ENCODE measurements at places on chromosomes 3 and 15. TPM values are rescaled to one million over a fixed set of nuclear protein-coding genes. Genes with fewer than 3 reads are reported as not detected.
A peak's percentile ranks its signal among the peaks of the same experiment; 100 is the strongest.

DUOXA2 gene
- not detected for polyA plus RNA-seq

GRCh38 chr3:43525386-43525785 lies 96.4 kb downstream of the ANO10 start:
- no peak for DNase-seq

CFAP91 gene
- 35.7 TPM for polyA plus RNA-seq

GRCh38 chr3:140553591-140553990 lies 124.3 kb upstream of the TRIM42 start:
- no peak for DNase-seq

DNA sequence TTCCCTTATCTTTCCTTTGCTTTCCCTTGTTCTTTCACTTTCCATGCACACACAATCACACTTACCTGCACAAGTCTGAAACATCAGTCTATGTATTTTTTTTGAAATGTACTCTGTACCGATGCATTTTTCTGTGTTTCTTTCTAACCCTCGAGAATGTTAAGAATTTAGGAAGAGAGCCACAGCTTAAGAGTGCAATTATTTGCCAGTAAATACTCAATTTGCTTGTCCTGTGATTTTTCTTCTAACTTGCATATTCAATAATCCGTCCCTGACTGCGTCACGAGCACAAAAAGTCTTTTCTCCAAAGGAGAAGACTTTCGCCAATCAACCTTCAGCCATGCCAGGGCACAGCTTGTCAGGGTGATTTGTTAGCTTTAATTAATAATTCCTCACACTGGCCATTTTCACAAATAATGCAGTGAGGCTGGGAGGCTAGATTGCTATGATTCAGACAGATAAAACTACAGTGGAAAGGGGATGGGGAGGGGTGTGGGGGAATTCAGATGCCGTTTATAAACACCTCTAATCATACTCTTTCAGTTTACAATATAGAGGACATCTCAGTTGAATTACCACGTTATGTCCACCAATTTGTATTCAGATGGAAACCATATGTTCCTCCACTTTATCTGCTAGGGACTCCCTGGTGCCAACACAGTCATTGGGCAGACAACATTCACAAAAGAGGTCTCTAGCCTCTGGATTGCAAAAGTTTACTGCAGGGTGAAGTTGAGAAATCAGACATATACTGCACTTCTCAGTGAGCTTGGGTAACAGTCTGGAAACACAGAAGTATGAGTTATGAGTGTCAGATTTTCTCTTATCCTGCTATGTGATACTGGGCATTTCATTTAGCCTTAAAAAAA lies 388.0 kb downstream of the ZBTB20 start:
- no peak for DNase-seq

ARL8B gene
- 84.3 TPM for polyA plus RNA-seq

DNA sequence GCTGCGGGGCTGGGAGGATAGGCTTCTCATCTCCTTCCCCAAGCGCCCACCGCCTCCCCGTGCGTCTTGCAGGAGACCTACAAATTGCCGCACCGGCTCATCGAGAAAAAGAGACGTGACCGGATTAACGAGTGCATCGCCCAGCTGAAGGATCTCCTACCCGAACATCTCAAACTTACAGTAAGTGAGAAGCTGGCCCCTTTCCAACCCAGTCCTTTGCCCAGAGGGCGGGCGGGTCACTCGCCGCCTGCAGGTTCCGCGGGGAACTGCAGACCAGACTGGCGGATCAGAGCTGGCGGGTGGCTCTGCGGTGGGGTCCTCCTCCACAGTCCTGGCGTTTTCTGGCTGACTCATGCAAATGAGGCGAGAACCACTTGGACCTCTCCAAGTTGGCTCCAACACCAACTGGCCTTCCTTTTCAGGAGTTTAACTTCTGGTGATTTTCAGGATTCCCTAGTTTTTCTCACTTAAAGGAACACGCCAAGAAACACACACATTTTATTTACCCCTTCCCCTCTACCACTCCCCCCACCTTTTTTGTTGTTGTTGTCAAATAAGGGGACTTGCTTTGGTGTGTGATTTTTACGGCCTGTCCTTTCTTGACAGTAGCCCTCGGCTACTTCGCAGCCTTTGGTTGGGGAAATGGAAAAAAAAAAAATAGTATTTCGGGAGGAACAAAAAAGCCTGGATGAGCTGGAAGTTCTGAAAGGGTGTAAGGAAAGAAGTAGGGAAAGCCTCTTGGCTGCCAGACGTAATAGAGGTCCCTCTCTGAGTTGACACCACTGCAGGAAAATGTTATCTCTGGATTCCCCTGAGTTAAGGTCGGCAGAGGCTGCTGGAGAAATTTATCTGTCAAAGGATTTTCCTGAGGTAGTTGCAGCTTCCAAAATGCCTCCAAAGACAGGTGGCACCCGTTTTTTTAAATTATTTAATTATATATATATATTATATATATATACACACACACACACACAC lies 1.3 kb downstream of the BHLHE40 start:
- DNase-seq, result peak; percentile 81

SEC61A1 gene
- polyA plus RNA-seq, result 175 TPM

All from left kidney (tissue), 8 donors.